ENCODE measurements at places on chromosomes 16 and 17.

- DNase-seq, result no peak
Observed at GRCh38 chr17:19021622-19022083, 17.1 kb upstream of the FAM83G start.

GRCh38 chr16:17296431-17296830 is 174.3 kb downstream of the XYLT1 start:
- DNase-seq, result no peak

GRCh38 chr16:27228045-27228444 is 24.7 kb downstream of the KDM8 start:
- no peak for DNase-seq

- DNase-seq, result no peak
Observed at GRCh38 chr17:8502126-8502525, 66.4 kb downstream of the NDEL1 start.

- DNase-seq, result no peak
Observed at GRCh38 chr16:68251832-68252231, 6.7 kb downstream of the PLA2G15 start.

DNA sequence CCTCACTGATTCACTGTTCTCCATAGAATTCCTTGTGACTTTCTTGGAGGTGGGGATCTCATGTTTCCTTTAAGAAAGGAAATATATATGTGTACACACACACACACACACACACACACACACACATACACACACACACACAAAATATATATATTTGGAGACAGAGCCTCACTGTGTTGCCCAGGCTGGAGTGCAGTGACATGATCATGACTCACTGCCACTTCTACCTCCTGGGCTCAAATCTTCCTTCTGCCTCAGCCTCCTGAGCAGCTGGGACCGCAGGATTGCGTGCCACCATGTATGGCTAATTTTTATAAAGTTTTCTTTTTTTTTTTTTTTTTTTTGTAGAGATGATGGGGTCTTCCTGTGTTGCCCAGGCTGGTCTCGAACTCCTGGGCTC is 45.9 kb downstream of the CDH13 start:
- DNase-seq, result no peak

- no peak for DNase-seq
Observed at GRCh38 chr17:7119314-7119713, 4.7 kb upstream of the ASGR2 start.

GRCh38 chr16:23082161-23082788 is 67.0 kb downstream of the USP31 start:
- no peak for DNase-seq

- no peak for DNase-seq
Observed at GRCh38 chr17:58232707-58233156, 5.7 kb upstream of the LPO start.

DNA sequence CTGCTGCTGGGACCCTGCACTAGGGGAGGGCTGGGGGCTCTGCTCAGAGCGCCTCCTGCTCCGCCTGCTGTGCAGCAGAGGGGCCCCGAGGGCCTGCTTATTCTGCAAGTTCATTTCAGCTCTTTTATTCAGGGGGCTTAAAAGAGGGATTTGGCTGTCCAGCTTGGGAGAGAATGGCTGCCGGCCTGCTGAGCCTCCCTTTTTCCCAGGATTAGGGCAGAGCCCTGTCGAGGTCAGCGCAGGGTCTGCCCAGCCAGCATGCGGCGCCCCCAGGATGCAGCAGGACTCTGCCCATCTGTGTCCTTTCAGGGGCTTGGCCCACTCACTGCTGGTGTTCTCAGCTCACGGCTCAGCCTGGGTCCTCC is 1.1 kb downstream of the SMIM5 start:
- no peak for DNase-seq

GRCh38 chr16:47342055-47342454 is 118.8 kb downstream of the ITFG1 start:
- no peak for DNase-seq

DNA sequence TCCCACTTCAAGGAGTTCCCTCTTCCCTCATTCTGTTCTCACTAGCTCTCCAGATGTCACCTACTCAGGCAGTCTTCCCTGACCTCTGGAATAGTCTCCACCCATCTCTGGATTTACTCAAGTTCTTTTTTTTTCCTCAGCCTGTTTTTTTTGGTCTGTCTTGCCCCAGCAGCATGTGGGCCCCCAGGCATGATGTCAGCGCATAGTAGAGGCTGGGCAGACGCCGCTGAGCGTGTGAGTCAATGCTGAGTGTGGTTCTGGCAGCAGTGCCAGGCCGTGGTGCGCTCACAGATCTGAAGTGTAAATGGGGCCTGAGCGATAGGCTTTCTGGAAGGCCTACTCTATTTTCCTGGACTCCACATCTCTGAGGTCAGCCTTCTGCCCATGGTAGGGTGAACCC is 2.7 kb upstream of the KCNJ18 start:
- no peak for DNase-seq

DNA sequence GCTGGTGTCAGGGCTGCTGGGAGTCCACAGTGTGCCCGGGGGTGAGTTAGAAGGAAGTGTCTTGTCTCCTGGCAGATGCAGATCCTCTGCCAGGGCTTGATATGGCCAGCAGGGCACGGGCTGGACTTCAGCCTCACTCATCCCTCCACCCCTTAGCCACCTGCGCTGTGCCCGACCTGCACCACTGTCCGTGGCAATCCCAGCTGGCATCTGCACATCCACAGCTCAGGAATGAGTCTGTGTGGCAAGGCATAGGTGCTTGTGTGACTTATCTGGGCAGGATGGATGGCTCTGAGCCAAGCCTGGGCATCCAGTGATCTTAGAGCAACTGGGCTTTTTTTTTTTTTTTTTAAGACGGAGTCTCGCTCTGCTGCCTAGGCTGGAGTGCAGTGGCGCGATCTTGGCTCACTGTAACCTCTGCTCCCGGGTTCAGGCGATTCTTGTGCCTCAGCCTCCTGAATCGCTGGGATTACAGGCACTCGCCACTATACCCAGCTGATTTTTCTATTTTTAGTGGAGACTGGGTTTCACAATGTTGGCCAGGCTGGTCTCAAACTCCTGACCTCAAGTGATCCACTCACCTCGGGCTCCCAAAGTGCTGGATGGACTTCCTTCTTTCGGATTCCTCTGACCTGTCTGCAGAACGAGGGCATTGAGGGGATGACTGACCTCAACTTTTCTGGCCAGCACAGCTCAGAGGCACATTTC is 22.5 kb upstream of the CACNG1 start:
- DNase-seq, result no peak

GRCh38 chr17:45288825-45289224 is 26.9 kb upstream of the SPATA32 start:
- DNase-seq, result no peak

DNA sequence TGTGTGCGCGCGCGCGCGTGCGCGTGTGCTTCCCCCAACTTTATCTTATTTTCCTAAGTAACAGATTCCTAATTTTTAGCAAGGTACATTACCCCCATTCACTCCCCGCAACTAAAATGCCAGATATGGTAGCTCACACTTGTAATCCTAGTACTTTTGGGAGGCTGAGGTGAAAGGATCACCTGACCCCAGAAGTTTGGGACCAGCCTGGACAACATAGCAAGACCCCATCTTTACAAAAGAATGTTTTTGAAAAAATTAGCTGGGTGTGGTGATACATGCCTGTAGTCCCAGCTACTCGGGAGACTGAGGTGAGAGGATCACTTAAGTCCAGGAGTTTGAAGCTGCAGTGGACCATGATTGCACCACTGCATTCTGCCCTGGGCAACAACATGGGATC is 5.1 kb downstream of the BRD7 start:
- no peak for DNase-seq

GRCh38 chr16:17365211-17365541 is 105.6 kb downstream of the XYLT1 start:
- DNase-seq, result no peak

- no peak for DNase-seq
Observed at GRCh38 chr17:7404737-7405349, 946 bp upstream of the TMEM256 start.

GRCh38 chr16:77499373-77500285 is 64.8 kb upstream of the ADAMTS18 start:
- DNase-seq, result no peak

- no peak for DNase-seq
Observed at GRCh38 chr16:78155791-78156345, 56.4 kb downstream of the WWOX start.
